ENCODE measurements at places on chromosomes 12 and 14.
A peak's percentile ranks its signal among the peaks of the same experiment; 100 is the strongest.

- no peak for DNase-seq
These were observed 41.2 kb upstream of the FKBP4 start for GRCh38 chr12:2753536-2753935.

GRCh38 chr14:105072381-105072861 is 7.2 kb upstream of the GPR132 start:
- peak; percentile 25 for DNase-seq

DNA sequence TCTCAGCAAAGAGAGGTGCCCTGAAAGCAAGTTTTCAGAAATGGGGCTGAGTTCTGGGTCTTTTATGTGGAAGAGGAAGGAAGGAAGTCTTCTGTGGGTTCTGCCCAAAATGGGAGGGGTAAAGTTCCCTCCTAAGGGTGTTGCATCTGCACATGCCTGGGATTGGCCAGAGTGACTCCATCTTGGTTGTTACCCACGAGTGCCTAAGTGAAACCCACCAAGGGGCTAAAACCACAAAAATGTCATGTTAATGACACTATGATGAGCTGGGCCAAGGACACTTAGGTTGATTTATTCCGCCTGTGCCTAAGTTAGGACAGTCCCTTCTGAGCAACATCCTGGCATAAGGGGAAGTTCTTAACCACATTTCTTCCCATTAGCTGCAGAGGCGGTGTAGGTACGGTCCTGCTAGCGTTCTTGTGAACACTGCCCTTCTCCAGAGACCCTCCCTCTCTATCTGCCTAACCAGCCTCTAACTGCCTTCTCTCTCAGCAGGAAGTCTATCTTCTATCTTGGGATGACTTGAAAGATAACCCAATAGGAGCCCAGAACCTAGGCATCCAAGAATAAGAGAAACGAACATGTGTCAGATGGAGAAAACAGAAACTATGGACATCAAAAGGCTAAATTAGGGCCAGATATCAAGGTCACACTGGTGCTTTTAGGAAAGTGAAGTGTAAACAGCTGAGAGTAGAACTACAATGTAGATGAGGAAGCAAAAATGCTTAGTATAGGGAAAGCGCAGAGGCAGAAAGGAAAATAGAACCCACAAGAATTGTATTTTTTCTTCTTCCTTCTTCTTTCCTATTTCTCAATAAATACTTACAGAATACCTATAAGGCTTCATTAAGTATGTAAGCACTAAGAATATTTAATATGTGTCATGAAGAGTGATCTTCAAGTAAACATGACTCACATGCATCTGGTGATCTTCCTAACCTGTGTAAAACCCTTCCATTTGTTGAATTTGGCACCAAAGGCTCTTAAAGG is 104.2 kb upstream of the AMN1 start:
- DNase-seq = no peak

- DNase-seq = no peak
These were observed 2.1 kb upstream of the TEX52 start for GRCh38 chr12:2858944-2859421.

DNA sequence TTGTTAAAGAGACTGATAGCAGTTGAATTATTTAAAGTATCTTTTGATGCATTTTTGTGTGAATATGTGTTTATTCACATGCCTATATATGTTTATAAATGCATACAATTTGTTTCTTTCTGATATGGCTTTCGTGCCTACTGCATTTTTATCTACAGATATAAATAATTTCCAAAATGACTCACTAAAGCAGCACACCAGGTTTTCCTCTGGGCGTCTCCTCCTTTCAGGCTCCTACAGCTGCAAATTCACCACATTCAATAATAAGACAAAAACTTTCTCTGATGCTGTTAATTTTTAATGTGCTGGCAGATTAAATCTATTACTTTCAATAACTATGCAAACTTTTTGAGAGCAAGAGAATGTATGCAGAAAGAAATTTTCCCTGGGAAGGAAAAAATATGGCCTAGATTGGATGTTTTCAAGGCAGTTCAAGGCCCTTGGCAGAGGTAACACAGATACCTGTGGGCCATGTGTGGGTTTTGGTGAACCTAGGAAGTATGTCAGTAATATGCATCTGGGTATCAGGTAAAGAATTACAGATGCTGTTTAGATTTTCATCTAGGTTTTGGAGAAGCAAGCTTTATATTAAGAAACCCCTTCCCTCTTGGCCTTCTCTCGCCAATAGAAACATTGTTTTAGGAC is 381.8 kb downstream of the EGLN3 start:
- no peak for DNase-seq

DNA sequence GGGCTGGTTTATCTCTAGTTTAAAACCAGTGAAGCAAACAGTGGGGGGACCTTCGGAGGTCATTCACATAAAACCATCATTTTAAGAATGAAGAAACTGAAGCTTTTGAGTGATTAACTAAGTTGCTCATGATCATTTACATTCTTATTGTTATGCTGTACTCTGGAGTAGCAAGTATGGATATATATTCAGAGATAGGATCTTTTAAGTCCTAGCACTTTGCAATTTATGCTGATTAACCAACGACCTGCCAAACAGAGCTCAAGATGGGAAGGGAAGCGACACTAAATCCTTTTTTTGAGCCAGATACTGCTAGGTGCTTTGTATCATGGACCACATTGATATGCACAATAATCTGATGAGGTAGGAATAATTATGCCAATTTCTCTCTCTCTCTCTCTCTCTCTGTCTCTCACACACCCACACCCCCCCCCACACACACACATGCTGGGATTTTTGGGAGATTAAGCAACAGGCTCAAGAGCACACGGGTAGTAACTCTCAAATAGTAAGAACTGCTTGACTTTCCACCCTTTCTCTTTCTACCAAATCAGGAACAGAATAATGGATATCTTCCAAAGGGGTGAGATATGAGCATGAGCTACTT is 303.4 kb downstream of the APAF1 start:
- no peak for DNase-seq

DNA sequence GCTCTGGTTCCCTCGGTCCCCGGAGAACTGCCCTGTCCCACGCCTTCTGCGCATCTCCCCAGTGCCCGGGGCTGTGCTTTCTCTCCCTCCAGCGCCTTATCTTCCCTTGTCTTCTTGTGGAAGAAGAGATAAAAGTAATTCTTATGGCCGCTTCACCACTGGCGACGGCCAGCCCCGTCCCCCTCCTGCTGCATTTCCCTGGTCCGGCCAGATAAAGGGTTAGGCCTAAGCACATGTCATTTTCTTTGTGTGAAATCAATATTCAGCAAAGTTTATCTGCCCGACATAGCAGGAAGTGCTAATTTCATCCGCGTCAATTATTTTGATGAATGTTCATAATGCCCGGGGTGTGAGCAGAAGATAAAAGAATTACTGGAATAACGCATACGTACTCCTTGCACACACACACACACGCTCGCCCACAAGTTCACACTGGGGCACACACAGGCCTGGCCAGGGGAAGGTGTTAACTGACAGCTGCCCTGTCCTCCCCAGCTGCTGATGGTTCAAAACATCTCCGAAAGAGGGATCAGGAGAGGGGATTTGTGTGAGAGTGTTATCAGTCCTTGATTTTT is 177.7 kb upstream of the LHX5 start:
- no peak for DNase-seq

DNA sequence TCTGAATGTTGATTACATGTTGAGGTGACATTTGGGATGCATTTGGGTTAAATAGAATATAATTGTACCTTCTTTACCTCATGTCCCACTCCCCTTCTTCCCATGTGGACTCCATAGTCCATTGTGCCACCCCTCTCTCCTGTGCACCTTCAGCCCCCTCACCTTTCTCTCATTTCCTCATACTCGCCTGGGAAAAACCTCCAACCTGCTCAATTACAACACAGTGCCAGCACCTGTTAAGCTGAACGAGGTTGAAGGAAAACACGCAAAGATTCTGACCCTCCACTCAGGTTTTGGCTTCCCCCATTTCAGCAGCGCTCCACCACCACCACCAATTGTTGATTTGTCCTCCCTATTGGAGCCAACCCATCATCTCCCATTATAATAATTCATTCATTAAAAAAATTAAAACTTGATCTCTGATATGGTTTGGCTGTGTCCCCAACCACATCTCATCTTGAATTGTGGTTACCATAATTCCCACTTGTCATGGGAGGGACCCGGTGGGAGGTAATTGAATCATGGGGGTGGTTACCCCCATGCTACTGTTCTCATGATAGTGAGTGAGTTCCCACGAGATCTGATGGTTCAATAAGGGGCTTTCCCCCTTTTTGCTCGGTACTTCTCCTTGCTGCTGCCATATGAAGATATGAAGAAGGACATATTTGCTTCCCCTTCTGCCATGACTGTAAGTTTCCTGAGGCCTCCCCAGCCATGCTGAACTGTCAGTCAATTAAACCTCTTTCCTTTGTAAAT is 33.7 kb upstream of the PPP2R5C start:
- DNase-seq = no peak

DNA sequence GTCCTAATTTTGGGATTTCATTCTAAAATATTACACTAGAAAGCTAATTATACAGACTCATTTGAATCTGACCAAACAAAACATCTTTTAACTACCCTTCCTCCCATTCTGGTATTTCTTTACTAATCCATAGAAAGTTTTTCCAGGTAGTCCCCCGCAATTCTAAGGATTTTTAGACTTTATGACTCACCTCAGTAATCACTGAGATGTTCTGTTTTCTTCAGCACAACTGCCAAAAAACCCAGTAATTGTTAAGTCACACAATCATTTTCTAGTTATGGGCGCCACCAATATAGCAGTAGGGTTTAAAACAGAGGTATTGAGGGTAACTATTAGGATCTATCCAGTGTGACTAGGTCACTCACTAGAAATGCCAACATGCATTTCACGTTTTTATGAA is 1.6 kb upstream of the ARID4A start:
- no peak for DNase-seq

DNA sequence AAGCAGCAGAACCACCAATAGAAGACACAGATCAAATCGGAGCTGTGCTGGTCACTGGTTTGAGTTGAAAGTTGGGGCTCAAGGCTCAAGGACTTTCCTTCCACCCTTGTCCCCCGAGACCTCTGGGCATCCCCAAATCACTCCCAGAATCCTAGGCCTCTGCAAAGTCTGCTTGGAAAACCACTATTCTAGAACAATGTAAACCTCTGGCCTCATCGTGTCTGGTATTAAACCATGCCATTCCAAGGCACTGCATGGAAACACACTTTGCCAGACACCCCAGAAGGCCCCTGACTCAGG is 288.0 kb downstream of the DPF3 start:
- DNase-seq = no peak

GRCh38 chr12:3464561-3464960 is 26.4 kb upstream of the PRMT8 start:
- DNase-seq = no peak

DNA sequence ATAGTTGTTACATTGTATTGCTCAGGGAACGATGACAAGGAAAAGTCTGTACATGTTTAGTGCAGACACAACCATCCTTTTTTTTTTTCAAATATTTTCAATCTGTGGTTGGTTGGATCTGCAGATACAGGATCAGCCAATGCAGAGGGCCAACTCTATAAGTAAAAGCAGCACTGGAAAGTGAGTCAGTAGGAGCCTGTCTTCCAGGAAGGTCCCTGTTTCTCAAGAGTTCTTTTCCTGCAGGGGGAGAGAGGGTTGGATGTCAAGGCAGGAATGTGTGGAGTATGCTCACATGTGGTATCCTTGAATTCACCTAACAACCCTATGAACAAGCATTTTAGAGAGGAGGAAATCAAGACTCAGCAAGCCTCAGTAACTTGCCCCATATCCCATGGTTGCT is 409.1 kb downstream of the NPAS3 start:
- no peak for DNase-seq

- DNase-seq = no peak
These were observed 47.3 kb downstream of the PTCSC3 start for GRCh38 chr14:36129181-36129580.

DNA sequence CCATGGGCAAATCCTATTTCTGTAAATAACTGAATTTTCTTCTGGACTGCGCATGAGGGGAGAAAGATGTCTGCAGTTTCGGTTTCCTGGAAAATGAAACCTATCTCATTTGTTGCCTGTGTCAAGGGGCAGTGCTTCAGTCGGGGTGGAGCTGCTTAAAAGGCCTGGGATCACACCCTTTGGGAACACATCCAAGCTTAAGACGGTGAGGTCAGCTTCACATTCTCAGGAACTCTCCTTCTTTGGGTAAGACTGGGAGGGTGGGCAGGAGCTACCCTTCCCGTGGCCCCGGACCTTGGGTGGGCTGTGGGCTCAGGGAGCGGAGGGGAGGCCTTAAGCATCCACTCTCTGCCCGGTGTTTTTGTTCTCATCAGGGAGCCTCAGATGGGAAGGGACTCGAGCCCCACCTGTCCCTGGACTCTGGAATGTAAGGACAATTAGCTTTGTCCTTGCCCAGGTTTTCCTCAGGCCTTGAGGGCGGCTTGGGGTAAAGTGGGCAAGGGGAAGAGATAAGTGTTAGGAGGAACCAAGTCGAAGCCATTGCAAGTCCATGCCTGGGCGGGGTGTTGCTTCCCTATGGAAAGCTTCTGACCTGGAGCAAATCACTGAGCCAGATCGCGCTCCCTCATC is at the start of gene IFI27:
TSS of gene IFI27 (plus strand) at position 185 of the 630 bp plus-strand sequence.
- DNase-seq = no peak

DNA sequence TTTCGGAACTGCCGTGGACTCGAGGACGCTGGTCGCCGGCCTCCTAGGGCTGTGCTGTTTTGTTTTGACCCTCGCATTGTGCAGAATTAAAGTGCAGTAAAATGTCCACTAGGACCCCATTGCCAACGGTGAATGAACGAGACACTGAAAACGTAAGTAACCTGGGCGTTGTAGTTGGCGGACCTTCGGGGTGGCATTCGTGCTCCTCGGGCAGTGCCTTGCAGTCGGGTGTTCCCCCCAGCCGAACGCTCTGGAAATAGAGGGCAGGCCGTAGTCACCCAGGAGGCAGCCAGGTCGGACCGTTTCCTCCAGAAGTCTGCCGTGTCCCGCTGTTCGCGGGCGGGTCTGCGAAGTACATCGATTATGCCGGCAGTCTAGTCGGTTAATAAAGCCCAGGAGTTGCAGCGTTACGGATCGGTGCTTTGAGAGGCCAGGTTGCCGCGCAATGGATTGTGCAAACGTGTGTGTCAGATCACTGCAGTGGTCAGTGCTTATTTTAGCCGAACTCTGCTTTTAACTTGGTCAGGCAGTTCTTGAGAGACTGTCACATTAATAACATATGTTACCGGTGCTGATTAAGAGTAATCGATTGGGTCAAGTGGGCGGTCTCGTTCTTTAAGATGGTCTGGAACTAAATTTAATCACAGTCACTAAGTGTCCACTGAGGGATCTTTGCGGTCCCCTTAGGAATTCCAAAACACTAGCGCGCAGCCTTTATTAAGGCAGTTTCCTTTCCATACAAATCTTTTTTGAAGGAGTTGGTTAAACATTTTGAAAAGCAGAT is 906 bp downstream of the MARK3 start:
- DNase-seq = no peak

- DNase-seq = no peak
These were observed 175.3 kb downstream of the PRKD1 start for GRCh38 chr14:29752221-29752923.

DNA sequence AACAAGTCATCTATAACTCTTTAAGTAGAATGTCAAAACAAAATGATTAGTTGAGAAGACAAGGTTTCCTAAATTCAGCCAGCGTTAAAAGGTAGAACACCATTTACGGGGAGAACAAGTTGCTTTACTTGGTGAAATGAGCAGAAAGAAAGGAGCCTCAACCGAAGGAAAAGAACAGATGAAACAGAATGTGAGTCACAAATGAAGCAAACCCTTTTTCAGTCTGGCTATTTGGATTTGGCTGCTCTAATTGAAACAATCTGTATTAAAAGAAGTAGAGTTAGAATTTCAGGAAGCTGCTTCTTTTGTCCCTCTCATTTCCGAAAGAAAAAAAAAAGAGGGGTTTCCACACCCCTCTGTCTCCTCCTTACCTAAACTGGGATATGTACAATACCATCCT is 34.6 kb downstream of the CEP128 start:
- no peak for DNase-seq

GRCh38 chr14:41586237-41586636 is 20.4 kb upstream of the LRFN5 start:
- no peak for DNase-seq
